Stimulated activated CD8-positive, alpha-beta memory T cell treated with anti-CD3 and anti-CD28 coated beads, Interleukin-7, amount 100 ng/mL, for 48 hours (primary cell): ENCODE measurements at places on chromosomes 2 and 18.

DNA sequence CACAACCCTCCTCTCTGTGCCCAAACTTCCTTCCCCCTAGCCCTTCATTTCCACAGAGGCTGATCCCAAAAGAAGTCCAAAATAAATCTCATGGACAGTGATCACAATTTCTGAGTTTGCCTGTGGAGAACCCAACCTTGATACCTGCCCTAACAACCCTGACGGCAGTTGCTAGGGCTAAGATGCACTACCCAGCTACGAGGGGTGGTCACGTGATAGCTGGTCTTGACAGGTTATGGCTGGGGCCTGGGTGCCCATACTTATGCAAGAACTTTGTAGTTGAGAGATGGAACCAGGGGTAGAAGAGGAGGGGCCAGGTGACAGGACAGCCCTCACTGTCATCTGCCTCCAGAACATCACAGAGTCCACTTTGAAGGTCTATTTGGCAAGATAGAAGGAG lies 147.9 kb downstream of the AKAIN1 start:
- DNase-seq, result no peak

DNA sequence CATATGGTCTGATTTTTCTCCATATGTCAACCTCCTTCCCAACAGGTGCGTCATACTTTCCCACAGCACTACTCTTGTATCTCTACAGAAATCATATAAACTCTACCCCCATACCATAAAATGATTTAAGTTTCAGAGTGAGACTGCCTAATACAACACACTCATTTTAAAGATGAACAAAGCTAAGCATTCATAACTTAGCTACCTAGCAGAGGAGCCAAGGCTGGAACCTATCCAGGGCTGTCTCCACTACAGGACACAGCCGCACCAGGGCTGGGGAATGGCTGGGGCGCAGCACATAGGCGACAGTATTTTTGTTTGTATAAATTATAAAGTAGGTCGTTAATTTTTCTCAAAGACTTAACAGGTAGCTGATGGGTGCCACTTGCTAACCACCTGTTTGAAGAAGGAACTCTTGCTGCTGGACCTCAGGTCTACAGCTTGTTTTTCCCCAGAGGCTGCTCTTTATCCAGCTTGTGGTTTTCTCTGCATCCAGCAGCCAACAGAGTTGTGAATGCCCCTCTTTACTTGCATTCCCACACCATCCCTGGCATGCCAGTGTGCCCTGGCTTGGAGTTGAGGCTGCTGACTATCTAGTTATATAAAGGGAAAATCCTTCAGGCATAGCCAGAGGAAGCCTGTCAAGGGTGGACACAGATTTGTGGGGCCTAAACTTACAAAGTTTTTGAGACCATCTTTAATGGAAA lies 62.0 kb downstream of the HNRNPLL start:
- no peak for DNase-seq

- no peak for DNase-seq
Measured at GRCh38 chr18:41529093-41529492, 425.9 kb upstream of the PIK3C3 start.

- no peak for DNase-seq
Measured at GRCh38 chr2:193253014-193253530, 1058.3 kb upstream of the TMEFF2 start.

GRCh38 chr2:126623000-126623399 lies 33.0 kb upstream of the GYPC start:
- DNase-seq, result no peak

- no peak for DNase-seq
Measured at GRCh38 chr2:182420669-182421068, 6.2 kb downstream of the PDE1A start.

DNA sequence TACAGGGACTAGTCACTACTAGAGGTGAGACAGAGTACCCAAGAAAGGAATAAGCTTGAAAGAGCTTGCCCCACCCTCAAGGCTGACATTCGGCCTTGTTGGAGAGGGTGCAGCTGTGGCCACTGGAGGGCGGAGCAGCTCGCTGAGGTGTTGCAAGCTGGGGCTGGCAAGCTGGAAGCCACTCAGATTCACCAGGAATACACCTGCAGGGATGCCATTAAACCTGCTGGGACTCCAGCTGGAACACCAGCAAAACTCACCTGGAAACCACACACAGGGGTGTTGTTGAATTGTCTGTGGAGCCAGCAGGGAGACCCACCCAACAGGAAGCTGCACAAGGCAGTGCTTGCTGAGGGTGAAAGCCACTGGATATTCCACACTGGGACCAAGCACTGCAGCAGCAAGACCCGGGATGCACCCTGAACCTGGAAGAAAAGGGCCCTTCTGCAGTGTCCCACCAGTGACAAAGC lies 26.1 kb downstream of the KCTD18 start:
- DNase-seq, result no peak

DNA sequence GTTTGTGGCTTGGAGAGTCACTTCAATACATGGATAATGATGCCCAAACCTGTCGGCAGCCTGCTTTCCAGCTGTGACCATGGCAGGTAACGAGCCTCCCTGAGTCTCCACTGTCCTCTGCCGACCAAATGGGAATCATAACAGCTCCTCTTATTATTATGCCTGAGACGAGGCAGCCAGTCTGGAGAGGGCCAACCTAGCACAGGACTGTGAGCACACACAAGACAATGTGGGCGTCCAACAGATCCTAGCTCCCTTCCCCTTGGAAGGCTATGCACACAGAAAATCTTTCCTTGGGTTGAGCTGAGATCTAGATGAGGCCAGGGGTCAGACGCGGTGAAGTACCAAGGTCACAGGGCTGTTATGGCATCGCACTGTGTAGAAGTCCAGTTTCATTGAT lies 890 bp upstream of the SLC4A3 start:
- no peak for DNase-seq

- no peak for DNase-seq
Measured at GRCh38 chr2:10234409-10235094, 68.2 kb upstream of the HPCAL1 start.

DNA sequence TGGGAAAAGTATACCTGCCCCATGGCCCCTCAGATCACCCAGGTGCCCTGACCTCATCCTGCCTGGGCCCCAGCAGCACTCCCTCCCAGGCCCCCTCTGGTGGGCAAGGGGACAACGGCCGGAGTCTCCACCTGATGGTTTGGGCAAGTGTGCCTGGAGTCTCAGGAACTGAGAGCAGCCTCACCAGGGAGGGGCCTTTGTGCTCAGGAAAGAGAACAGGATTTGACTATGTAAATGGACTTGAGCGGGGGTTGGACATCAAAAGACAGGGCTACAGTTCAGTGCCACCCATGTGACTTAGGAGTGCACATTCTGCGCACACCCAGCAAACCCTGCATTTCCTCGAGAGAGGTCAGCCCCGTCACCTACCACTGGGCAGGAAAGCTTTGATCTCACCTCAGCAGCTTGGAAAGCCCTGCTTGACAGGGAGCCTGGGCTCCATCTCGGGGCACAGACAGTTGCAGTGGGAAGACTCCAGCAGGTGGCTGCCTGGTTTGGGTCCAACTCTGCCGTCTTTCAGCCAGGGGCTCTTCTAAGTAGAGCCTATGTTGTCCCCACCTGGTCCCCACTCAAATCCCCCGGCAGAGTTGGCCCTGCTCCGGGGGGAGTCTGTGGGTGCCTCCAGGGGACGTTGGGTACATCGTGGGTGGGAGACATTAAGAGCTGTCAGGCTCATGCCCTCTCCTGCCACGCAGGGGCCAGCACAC lies 3.3 kb downstream of the INPP5D start:
- DNase-seq, result no peak

- no peak for DNase-seq
Measured at GRCh38 chr2:179518830-179519229, 254.2 kb upstream of the SESTD1 start.

GRCh38 chr2:172639823-172640222 lies 83.9 kb downstream of the PDK1 start:
- no peak for DNase-seq

DNA sequence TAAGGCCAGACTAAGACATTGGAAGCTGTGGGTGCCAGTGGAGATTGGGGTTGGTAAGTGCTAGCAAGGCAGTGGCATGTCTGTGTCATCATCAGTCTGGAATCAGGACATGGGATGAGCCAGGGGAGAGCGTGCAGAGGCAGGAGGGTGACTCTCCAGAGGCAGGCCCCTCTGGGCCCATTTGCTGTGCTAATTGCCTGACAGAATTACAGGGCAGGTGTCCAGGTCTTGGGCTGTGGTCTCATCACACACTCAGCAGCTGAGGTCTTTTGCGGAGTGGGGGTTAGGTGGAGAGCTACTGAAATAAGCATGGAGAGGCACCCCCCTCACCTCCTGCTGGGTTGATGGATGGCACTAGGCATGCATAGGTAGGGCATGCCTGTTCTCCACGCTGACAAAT lies 57.4 kb downstream of the CELF4 start:
- DNase-seq, result no peak

GRCh38 chr2:45014016-45014702 lies 4.9 kb upstream of the SIX2 start:
- DNase-seq, result peak; percentile 29

- no peak for DNase-seq
Measured at GRCh38 chr18:43772907-43773306, 495.6 kb upstream of the SYT4 start.

DNA sequence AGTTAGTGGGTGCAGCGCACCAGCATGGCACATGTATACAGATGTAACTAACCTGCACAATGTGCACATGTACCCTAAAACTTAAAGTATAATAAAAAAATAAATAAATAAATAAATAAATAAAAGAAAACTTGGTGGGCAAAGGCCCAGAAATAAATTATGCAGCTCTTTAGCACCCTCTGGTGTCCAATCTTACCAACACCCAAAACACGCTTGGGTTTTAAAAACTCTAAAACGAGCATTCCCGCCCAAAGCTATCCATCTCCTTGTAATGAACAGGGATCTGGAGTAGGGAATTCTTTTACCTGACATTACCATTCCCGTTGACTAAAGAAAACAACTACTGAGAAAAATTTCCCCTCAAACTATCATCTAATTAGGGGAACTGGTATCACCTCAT lies 2005.9 kb upstream of the CELF4 start:
- no peak for DNase-seq

- no peak for DNase-seq
Measured at GRCh38 chr18:79585395-79586370, 93.9 kb upstream of the CTDP1 start.

DNA sequence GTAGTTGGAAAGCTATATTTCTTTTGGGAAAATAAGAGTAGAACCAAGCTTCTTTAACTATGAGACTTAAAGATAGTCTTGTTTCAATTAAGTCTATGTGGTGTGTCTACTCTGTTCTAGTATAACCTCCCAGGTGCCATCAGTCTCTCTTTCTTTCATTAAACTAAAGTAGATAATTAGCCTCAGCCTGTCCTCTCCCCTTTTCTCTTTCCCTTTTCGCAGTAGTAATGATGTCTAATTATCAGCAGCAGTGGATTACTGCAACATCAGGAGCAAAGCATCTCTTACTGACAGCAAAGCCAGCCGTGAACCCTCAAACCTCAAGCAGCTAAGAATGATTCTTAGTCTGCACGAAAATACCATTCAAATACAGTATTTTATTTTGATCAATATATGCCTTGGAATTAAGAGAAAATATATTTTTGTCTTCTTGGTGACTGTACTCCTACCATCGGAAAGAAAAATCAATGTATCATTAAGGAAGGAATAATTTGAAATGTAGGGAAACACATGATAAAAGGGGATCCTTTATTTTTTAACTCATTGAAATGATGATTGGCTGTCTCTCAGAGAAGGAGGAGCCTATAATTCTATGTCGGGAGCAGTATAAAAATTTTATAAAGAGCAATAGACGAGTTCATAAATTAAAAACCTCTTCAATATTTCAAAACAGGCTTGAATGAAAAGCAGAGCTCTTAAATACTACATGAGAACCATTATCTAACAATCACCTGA lies 4.5 kb downstream of the NOL4 start:
- DNase-seq, result no peak

- no peak for DNase-seq
Measured at GRCh38 chr2:71220743-71221142, 6.2 kb downstream of the PAIP2B start.

- DNase-seq, result peak; percentile 43
Measured at GRCh38 chr2:74146929-74147726, 584 bp downstream of the BOLA3 start.

DNA sequence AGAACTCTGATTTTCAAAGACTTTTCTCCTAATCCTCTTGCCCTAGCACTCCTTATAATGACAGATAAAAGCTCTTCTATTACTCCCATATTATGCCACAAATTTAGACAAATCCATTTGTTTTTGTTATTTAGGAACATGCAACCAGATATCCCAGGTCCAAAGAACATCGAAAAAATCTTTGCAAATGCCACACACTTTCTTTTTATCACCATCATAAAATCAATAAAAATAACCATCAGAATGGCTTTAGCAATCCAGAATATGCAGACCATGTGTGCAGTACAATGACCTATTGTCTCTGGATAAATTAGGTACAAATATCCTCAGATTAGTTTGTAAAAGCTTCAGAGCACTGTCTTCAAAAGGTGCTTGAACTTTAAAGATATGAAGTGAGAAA lies 376.2 kb upstream of the TCF4 start:
- no peak for DNase-seq

DNA sequence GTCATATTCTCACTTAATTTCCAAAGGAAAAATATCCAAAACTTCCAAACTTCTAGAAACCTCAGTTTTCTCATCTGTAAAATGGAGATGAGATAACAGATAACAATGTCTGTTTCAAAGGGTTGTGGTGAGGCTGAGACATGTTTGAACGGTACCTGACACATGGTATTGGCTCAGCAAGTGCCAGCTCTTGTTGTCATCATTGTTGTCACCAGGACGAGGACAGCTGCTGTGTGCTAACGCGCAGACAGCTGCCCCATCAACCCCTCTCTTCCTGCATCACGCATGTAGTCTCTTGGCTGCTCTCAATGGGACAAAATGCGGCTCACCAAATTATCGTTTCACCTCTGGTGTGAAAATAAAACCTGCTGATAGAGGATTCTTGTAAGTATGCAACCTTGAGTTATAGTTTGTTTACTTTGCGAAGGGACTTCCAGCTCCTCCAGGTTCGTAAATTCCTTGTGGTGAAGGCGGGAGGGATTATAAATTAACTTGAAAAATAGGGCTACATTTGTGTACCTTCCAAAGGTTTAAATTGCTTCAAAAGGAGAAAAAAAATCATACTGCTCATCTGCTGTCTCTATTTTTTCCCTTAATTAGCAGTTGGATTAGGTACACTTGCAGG lies 605.4 kb downstream of the BCL11A start:
- no peak for DNase-seq

- no peak for DNase-seq
Measured at GRCh38 chr2:241637795-241638660, 535 bp downstream of the ATG4B start.

- no peak for DNase-seq
Measured at GRCh38 chr2:69493268-69493667, 56.0 kb upstream of the NFU1 start.

- no peak for DNase-seq
Measured at GRCh38 chr18:69705987-69706386, 241.7 kb downstream of the CD226 start.

DNA sequence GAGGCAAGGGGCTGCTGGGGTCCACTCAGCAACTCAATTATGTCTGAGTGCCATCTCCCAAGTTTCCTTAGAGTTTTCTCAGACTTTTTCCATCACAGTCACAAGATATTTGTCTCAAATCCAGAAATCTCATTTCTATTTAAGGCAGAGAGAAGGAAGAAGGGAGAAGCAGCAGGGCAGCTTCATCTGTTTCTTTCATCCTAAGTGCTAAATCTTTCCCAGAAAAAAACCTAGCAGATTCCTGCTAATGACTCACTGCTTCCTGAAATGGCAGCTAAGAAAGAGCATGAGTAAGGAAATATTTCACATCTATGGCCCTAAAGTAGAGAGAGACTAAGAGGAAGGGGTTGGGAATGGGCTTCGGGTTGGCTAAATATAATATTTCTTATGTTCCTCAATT lies 88.0 kb downstream of the KYNU start:
- no peak for DNase-seq
